ENCODE measurements at places on chromosomes 11 and 22. TPM values are rescaled to one million over a fixed set of nuclear protein-coding genes. Genes with fewer than 3 reads are reported as not detected.

GRCh38 chr11:123357353-123357989 lies 72.6 kb upstream of the GRAMD1B start:
- no peak overlapping the region for H3K27ac ChIP-seq
- no peaks in the 10 kb centered on the region for H3K4me1 ChIP-seq
- H3K36me3 ChIP-seq: no peaks in the 10 kb centered on the region
- H3K27me3 ChIP-seq: peaks cover 60% of the 10 kb centered on the region

- H3K27me3 ChIP-seq: peaks cover 19% of the 10 kb centered on the region
- peaks cover 5% of the 10 kb centered on the region for H3K4me1 ChIP-seq
- no peak for DNase-seq
- no peak overlapping the region for H3K4me3 ChIP-seq
- H3K27ac ChIP-seq: no peak overlapping the region
These were observed 40.4 kb downstream of the FLI1 start for GRCh38 chr11:128734103-128734831.

GRCh38 chr11:94877443-94878200 lies 95.7 kb downstream of the CWC15 start:
- no peak overlapping the region for H3K27ac ChIP-seq
- H3K4me1 ChIP-seq: no peaks in the 10 kb centered on the region
- H3K36me3 ChIP-seq: peaks cover 96% of the 10 kb centered on the region
- peak; percentile 30 for DNase-seq
- no peak overlapping the region for H3K4me3 ChIP-seq
- no peaks in the 10 kb centered on the region for H3K27me3 ChIP-seq

- H3K4me3 ChIP-seq: no peak overlapping the region
- H3K4me1 ChIP-seq: no peaks in the 10 kb centered on the region
- H3K27me3 ChIP-seq: peaks cover 64% of the 10 kb centered on the region
- H3K36me3 ChIP-seq: no peaks in the 10 kb centered on the region
- no peak overlapping the region for H3K27ac ChIP-seq
- DNase-seq: no peak
These were observed 291.1 kb upstream of the C11orf87 start for GRCh38 chr11:109130910-109131309.

- no peak overlapping the region for H3K27ac ChIP-seq
- peak; percentile 80 for DNase-seq
- H3K4me1 ChIP-seq: peaks cover 3% of the 10 kb centered on the region
- H3K27me3 ChIP-seq: peaks cover 29% of the 10 kb centered on the region
- no peak overlapping the region for H3K4me3 ChIP-seq
- no peaks in the 10 kb centered on the region for H3K36me3 ChIP-seq
These were observed 24.9 kb upstream of the SHISAL1 start for GRCh38 chr22:44337678-44338004.

GRCh38 chr11:60338053-60338452 lies 11.0 kb downstream of the MS4A6E start:
- DNase-seq: no peak
- no peak overlapping the region for H3K27ac ChIP-seq
- no peak overlapping the region for H3K4me3 ChIP-seq
- H3K36me3 ChIP-seq: no peaks in the 10 kb centered on the region
- no peaks in the 10 kb centered on the region for H3K27me3 ChIP-seq

DNA sequence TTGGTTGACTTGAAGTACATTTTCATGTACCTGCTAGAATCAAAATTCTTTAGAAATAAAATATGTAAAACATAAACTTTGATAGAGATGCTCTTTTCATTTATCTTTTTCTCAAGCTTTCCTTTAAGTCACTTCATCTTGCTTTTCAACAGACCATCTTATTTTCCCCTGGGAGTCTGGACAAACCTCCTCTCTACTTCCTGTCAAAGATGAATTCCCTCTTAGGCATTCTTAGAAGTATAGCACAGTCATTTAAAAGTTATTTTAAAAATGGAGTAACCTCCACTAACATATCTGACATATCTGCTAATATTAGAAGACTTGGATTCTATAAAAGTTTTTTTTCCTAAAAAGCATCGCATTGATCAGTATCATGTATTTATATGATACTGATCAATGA lies 84.8 kb upstream of the PAX6 start:
- H3K27ac ChIP-seq: no peak overlapping the region
- no peaks in the 10 kb centered on the region for H3K27me3 ChIP-seq
- no peak for DNase-seq
- H3K36me3 ChIP-seq: no peaks in the 10 kb centered on the region

DNA sequence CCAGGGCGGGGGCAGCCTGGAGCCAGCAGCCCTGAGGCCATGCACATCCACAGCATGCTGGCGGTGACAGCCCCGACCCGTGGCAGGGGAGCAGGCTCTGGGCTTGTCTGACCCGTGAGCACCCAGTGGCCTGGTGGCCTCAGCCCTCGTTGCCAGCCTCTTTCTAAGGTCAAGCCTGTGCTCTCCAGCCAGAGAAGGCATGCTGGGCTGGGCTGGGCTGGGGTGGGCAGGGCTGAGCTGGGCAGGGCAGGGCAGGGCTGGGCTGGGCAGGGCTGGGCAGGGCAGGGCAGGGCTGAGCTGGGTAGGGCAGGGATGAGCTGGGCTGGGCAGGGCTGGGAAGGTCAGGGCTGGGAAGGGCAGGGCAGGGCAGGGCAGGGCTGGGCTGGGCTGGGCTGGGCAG lies 10.6 kb downstream of the H19 start:
- no peak for DNase-seq
- no peaks in the 10 kb centered on the region for H3K27me3 ChIP-seq
- H3K27ac ChIP-seq: no peak overlapping the region
- H3K4me1 ChIP-seq: no peaks in the 10 kb centered on the region
- no peak overlapping the region for H3K4me3 ChIP-seq

- no peaks in the 10 kb centered on the region for H3K36me3 ChIP-seq
- no peaks in the 10 kb centered on the region for H3K27me3 ChIP-seq
- no peak overlapping the region for H3K27ac ChIP-seq
- DNase-seq: no peak
- no peaks in the 10 kb centered on the region for H3K4me1 ChIP-seq
These were observed 3.0 kb upstream of the RFPL3 start for GRCh38 chr22:32354360-32355351.

GRCh38 chr11:106854429-106854828 lies 163.8 kb downstream of the GUCY1A2 start:
- no peaks in the 10 kb centered on the region for H3K36me3 ChIP-seq
- no peaks in the 10 kb centered on the region for H3K27me3 ChIP-seq
- no peak for DNase-seq
- no peak overlapping the region for H3K4me3 ChIP-seq
- no peak overlapping the region for H3K27ac ChIP-seq

DNA sequence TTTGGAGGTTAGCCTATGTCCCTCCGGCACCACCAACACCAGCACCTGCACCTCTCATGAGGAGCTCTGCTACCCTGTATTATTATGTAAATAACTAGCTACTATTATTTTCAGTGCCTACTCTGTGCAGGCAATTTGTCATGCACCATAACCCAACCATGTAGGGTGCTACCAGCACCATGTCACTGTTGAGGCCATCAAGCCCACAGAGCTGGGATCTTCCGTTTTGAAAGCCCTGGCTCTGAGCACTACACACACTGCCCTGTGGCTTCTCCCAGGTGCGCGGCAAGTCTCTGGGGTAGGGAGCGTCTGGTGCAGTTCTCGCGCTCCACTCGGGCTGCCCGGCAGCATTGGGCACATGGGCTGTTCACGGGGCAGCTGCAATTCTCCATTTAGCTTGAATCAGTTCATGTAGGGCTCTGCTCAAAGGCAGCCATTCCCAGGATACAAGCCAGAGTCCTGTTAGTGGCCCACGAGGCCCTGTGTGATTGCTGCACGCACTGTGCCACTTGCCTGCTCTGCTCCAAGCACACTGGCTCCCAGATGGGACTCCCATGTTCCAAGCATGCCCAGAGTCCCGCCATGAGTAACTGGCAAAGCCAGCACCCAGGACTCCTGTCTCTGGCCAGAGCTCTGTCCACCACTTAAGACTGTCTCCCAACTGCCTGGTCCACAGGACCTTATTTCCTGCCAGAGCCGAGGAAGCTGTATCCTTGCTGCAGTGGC lies 42.5 kb upstream of the CDON start:
- no peak overlapping the region for H3K4me3 ChIP-seq
- peak; percentile 52 for DNase-seq
- peaks cover 5% of the 10 kb centered on the region for H3K27me3 ChIP-seq
- H3K36me3 ChIP-seq: no peaks in the 10 kb centered on the region
- H3K4me1 ChIP-seq: peaks cover 2% of the 10 kb centered on the region
- no peak overlapping the region for H3K27ac ChIP-seq

GRCh38 chr11:102012946-102013345 lies 34.3 kb upstream of the CFAP300 start:
- H3K36me3 ChIP-seq: no peaks in the 10 kb centered on the region
- DNase-seq: no peak
- no peaks in the 10 kb centered on the region for H3K27me3 ChIP-seq
- H3K4me3 ChIP-seq: no peak overlapping the region
- no peak overlapping the region for H3K27ac ChIP-seq

GRCh38 chr11:79702303-79702702 lies 261.5 kb upstream of the TENM4 start:
- H3K27me3 ChIP-seq: no peaks in the 10 kb centered on the region
- H3K4me3 ChIP-seq: peak overlapping the region; percentile 52
- DNase-seq: no peak
- H3K36me3 ChIP-seq: no peaks in the 10 kb centered on the region
- peaks cover 4% of the 10 kb centered on the region for H3K4me1 ChIP-seq

DNA sequence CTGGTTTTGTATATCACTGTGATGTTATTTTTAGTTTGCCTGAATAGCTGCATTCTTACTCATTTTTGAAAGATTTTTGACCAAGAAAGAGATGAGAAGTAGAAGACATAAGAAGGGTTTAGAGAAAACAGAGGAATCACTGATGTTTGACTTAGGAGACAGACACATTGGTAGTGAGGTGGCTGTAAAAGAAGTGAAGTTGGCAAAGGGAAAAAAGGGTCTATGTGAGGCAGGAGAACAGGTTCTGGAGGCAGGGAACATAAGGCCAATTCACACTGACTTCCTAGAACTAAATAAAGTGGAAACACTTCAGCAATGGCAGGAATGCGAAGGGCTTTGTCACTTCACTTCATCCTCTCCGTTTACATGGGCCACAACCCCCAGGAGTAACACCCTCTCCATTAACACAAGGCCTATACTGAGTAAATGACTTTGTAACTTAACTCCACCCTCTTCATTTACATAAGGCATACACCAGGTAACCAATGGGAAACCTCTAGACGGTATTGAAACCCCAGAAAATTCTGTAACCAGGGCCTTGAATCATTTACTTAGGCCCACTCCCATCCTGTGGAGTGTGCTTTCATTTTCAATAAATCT lies 36.5 kb downstream of the CTSC start:
- no peak overlapping the region for H3K27ac ChIP-seq
- peak; percentile 83 for DNase-seq
- no peaks in the 10 kb centered on the region for H3K27me3 ChIP-seq
- no peak overlapping the region for H3K4me3 ChIP-seq
- peaks cover 28% of the 10 kb centered on the region for H3K4me1 ChIP-seq
- H3K36me3 ChIP-seq: peaks cover 44% of the 10 kb centered on the region

DNA sequence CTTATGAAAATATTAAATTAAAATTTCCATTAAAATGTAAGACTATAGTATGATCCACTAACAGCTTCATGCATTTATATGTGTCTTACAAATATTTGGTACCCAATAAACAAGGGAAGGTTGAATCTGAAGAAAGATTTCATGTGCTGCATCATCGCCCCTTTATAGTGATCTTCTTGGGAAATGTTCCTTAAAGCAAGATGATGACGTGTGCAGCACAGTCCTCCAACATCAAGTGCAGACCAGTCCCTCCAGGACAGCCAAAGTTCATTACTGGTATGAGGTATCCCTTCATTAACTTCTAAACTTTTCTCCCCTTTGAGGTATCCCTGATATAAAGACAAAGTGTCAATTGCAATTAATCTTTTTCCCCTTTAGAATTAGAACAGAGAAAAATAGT lies 567.0 kb downstream of the METTL15 start:
- H3K4me3 ChIP-seq: no peak overlapping the region
- no peak overlapping the region for H3K27ac ChIP-seq
- H3K36me3 ChIP-seq: no peaks in the 10 kb centered on the region
- peaks cover 3% of the 10 kb centered on the region for H3K4me1 ChIP-seq
- no peak for DNase-seq
- H3K27me3 ChIP-seq: no peaks in the 10 kb centered on the region

CTSW gene
- not detected for total RNA-seq

SERPINH1 gene
- total RNA-seq: 454 TPM

SYTL2 gene
- total RNA-seq: 3.4 TPM

MYRF gene
- total RNA-seq: 30.3 TPM

COMT gene
- total RNA-seq: 29.7 TPM

MN1 gene
- 15.7 TPM for total RNA-seq

TOP3B gene
- 71.9 TPM for total RNA-seq

DHCR7 gene
- 134 TPM for total RNA-seq

IGF2 gene
- total RNA-seq: 5.1 TPM

All from endodermal cell (in vitro differentiated cells).